ENCODE measurements at places on chromosomes 1 and 21.

- DNase-seq, result peak; percentile 45
Observed at GRCh38 chr21:45830221-45830640, 151.3 kb upstream of the COL6A1 start.

- DNase-seq, result no peak
Observed at GRCh38 chr1:43910343-43910742, 23.3 kb upstream of the ARTN start.

GRCh38 chr1:17919525-17920439 is 164.6 kb downstream of the ACTL8 start:
- DNase-seq, result peak; percentile 38

DNA sequence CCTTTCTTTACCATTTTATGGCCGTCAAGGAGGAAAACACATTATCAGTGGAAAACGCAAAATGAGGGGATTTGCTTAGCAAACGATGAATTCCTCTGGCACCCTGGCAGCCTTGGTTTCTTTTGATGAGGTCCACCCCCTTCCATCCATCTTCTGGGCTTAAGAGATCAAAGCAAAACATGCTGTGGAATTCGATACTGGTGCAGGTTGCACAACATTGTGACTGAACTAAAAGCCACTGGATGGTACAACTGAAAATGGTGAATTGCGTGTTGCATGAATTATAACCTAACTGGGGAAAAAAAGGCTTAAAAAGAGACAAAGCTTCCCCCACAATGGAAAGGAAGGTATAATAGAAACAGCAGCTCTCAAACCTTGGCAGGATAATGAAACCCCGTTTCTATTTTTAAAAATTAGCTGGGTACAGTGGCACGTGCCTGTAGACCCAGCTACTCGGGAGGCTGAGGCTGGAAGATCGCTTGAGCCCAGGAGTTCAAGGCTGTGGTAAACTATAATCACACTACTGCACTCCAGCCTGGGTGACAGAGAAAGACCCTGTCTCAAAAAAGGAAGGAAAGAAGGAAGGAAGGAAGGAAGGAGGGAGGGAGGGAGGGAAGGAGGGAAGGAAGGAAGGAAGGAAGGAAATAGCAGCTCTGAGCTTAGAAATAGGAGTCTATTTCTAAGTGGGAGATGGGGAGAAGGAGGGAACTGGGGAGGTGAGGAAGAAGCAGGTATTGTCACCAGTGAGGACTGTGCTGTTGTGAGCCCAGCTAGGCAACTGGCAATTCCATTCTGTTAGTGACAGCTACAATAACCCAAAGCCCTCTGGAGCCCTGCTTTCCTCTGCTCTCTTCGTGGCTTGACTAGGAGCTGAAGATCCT is 29.0 kb upstream of the LGALS8 start:
- no peak for DNase-seq

DNA sequence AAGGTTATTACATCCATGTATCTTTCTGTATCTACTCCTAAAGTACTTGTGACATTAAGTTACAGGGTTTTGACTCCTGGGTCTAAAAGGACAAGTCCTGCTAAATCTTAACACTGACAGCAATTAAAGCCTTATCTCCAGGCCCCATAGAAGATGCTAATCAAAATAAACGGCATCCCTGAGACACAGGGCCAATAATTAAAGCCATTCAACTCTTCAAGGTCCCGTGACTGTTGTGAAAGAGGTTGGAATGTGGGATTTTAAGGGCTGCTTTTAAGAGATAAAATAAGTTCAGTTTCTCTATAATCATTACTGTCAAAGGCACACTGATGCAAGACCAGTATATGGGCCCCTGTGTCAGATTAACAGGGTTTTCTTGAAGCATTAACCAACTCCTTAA is 8.3 kb downstream of the DNAI4 start:
- no peak for DNase-seq

DNA sequence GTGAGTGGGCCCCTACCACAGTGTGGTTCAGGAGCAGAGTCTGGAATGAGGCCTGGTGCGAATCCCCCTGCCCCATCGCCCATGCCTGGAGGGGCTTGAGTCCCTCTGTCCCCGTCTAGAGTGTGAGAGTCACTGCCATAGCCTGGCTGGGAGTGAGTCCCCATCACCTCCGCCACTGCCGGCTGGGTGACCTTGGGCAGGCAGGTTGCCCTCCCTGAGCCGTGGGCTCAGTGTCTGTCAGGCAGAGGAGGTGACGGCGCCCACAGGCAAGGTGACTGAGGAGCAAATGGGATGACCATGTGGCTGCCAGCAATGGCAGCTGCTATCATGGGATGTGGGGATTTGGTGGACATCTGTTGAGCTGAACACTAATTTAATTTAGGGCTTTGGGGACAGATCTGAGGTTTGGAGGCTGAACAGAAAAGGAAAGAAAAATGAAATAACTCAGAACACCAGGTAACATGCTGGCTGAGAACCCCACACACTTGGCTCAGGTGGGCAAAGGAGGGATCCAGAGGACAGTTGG is 38.1 kb upstream of the GPR153 start:
- DNase-seq, result no peak

GRCh38 chr1:199639453-199639852 is 388.1 kb upstream of the NR5A2 start:
- DNase-seq, result no peak

DNA sequence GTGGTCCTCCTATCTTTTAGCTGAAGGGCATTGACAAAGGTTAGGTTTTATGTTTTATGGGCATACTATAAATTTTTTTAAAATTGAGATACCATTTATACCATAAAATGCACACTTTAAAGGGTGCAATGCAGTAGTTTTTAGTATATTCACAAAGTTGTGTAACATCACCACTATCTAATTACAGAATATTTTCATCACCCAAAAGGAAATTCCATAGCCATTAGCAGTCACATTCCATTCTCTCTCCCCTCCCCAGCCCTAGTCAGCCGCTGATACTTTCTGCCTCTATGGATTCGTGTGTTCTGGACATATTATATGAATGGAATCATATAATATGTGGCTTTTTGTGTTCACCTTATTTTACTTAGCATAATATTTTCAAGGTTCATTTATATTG is 135.8 kb upstream of the B3GALT2 start:
- DNase-seq, result no peak

DNA sequence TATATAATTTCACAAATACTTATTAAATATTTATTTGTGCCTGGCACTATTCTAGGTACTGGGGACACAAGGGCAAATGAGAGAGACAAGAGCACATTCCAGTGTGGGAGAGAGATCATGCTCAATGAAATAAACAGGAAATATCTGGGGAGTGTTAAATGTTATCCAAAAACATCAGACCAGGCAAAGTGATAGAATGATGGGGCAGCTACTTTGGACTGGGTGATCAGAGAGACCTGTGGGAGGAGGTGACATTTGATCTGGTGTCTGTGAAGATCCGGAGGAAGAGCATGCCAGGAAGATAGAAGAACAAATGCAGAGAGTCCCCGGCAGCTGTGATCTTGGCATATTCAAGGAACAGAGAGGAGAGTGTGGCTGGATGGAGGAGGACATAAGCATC is 27.5 kb upstream of the GNG12 start:
- no peak for DNase-seq

GRCh38 chr1:229059671-229060539 is 211.0 kb upstream of the RAB4A start:
- DNase-seq, result no peak

GRCh38 chr1:72623299-72623708 is 341.0 kb upstream of the NEGR1 start:
- DNase-seq, result no peak

- no peak for DNase-seq
Observed at GRCh38 chr21:39502631-39503030, 50.9 kb downstream of the SH3BGR start.

GRCh38 chr21:33075128-33075527 is 5.2 kb downstream of the OLIG1 start:
- no peak for DNase-seq

- DNase-seq, result peak; percentile 24
Observed at GRCh38 chr21:41960386-41960785, 6.6 kb upstream of the C2CD2 start.

GRCh38 chr1:42183957-42184268 is 19.4 kb upstream of the GUCA2A start:
- no peak for DNase-seq

DNA sequence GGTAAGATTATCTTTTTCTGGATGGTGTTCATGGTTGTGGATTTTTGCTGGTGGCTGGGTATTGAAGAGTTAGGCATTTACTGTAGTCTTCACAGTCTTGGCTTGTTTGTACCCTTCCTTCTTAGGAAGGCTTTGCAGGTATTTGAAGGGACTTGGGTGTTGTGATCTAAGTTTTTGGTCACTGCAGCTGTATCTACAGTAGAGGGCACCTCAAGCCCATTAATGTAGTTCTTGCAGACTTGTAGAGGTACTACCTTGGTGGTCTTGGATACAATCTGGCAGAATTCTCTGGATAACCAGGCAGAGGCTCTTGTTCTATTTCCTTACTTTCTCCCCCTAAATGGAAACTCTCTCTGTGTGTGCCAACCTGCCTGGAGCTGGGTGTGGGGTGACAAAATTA is 155.8 kb upstream of the BRINP3 start:
- no peak for DNase-seq

DNA sequence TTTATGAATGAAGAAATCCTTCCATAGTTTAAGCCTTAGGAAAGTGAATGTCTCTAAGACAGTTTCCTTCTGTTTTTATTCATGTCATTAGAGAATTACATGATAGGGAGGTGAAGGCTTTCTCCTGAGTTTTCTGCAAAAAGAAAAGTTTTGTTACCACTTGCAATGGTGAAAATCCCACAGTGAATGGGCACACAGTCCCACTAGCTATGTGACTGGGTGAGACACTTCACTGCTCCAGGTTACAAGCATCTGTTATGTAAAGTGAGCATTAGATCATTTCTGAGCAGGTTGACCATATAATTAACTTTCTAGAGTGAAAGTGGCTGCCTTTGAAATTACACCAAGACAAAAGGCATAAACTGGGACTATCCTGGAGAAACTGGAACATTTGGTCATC is 38.9 kb upstream of the GREM2 start:
- DNase-seq, result no peak

GRCh38 chr1:36822648-36823047 is 211.7 kb downstream of the GRIK3 start:
- DNase-seq, result no peak

DNA sequence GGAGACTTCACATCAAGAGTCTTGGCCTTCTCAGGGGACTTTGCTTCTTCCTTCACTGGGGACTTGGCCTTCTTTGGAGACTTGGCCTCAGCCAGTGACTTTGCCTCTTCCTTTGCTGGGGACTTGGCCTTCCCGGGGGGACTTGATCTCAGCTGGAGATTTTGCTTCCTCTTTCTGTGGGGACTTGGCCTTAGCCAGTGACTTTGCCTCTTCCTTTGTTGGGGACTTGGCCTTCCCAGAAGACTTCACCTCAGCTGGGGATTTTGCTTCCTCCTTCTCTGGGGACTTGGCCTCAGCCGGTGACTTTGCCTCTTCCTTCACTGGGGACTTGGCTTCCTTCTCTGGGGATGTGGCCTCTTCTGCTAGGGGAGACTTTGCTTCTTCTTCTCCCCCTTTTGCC is 13.5 kb upstream of the CD2 start:
- DNase-seq, result peak; percentile 55

GRCh38 chr21:46325073-46325912 is 1.3 kb downstream of the PCNT start:
- peak; percentile 80 for DNase-seq

DNA sequence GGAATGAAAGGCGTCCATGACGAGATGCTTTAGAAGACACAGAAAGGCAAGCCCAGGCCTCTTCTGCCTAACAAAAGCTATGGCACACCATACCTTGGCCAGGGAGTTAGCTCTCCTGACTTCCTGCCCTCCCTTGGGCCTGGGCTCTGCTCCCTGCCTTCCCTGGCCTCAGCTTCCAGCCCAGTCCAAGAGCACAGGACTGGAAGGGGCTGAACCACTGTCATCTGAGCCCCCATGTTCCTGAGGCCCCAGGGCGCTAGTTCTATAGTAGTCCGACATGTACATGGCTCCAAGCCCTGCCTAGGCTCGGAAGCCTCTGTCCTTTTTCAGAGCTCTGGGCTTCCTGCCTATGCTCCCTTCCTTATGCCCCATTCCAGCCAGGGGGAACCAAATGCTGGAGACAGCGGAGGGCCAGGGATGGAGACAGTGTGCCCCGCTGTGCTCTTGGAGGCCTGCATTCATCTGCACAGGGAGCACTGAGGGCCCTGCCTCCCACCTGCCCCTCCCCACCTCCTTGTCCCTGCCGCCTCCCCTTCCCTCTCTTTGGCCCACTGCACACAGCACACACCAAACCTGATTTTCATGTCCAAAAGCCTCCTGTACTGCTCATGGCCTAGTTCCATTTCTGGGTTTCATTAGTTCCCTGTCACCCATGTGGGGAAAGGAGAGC is 240.1 kb downstream of the RHOU start:
- DNase-seq, result peak; percentile 46

DNA sequence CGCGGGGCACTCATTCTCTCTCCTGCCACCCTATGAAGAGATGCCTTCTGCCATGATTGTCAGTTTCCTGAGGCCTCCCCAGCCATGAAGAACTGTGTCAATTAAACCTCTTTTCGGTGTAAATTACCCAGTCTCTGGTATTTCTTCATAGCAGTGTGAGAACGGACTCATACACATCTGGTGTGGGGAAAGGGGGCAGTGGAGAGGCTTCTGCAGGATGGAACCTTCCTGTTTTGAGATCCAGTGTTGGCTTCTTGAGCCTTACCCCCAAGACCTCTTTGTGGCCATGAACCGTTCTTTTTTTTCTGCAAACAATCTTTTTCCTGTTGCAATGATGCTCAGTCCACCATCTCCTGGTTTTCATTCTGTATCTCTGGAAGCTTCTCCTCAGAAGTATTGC is 248.4 kb downstream of the PRDM2 start:
- DNase-seq, result no peak

DNA sequence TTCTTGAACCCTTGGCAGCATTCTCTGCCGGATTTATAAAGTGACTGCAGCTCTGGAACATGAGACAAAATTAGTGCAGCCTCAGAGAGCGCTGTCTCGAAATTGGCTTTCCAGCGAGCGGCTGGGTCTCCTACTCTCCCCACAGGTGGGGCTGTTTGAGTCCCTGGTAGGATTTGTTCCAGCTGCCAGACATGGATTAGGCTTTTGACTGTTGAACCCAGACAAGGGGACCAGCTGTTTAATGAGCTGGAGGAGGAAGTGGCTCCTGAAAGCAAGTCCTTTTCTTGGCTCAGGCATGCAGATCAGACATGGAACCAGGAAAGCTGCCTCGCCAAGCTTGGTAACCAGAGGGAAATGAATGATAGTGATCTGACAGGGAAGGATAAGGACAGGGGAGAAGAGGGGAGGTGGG is 69.6 kb downstream of the UBIAD1 start:
- DNase-seq, result no peak

DNA sequence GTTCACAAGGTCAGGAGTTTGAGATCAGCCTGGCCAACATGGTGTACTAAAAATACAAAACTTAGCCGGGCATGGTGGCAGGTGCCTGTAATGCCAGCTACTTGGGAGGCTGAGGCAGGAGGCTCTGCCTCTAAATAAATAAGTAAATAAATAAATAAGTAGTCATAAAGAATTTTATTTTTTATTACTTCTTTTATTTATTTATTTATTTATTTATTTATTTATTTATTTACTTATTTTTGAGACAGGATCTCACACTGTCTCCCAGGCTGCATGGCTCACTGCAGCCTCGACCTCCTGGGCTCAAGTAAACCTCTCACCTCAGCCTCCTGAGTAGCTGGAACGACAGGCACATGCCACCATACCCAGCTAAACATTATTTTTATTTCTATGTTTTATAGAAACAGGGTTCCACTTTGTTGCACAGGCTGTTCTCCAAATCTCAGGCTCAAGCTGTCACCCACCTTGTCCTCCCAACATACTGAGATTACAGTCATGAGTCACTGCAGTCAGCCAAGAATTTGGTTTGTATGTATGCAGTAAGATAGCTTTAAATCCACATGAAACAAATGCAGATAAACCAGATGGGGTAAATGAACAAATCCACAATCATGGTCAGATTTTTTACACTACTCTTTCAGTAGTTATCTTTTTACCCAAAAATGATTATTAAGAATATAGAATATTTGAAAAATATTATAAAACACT is 523.3 kb upstream of the RGS18 start:
- DNase-seq, result no peak
